ENCODE measurements at places on chromosomes 2 and 18. TPM values are rescaled to one million over a fixed set of nuclear protein-coding genes. Genes with fewer than 3 reads are reported as not detected.

Gene ERMN
- not detected for polyA plus RNA-seq

Gene TXNDC2
- polyA plus RNA-seq = 0.12 TPM

Gene TEX44
- not detected for polyA plus RNA-seq

Gene SNTG2
- not detected for polyA plus RNA-seq

Gene HTR2B
- 0.35 TPM for polyA plus RNA-seq

Gene WBP1
- polyA plus RNA-seq = 62.4 TPM

Gene NOSTRIN
- 9.6 TPM for polyA plus RNA-seq

Gene SFTPB
- polyA plus RNA-seq = 0.08 TPM

Gene SMAD7
- 9.2 TPM for polyA plus RNA-seq

Gene ATAD2B
- polyA plus RNA-seq = 11.2 TPM

Gene SLC40A1
- 42.2 TPM for polyA plus RNA-seq

Gene RAB6C
- polyA plus RNA-seq = 0.48 TPM

Gene ACVR1C
- polyA plus RNA-seq = 0.19 TPM

Gene TEKT4
- not detected for polyA plus RNA-seq

Gene ALPG
- not detected for polyA plus RNA-seq

Gene NOL4
- not detected for polyA plus RNA-seq

Gene TRIM43
- polyA plus RNA-seq = not detected

Gene PHOSPHO2
- polyA plus RNA-seq = 4.1 TPM

Gene TRPM8
- 0.17 TPM for polyA plus RNA-seq

Gene GAL3ST2
- polyA plus RNA-seq = not detected

Gene FBXO15
- 0.57 TPM for polyA plus RNA-seq

Gene TRAK2
- polyA plus RNA-seq = 23.6 TPM

Gene ADD2
- 3.0 TPM for polyA plus RNA-seq

Gene MAP2
- polyA plus RNA-seq = 6.2 TPM

Gene C18orf54
- 5.0 TPM for polyA plus RNA-seq

Gene MOGAT1
- 0.31 TPM for polyA plus RNA-seq

Gene ELOA2
- polyA plus RNA-seq = not detected

Gene OTOS
- not detected for polyA plus RNA-seq

Gene ANTXR1
- 108 TPM for polyA plus RNA-seq

Gene UGT1A10
- polyA plus RNA-seq = not detected

Gene GLI2
- polyA plus RNA-seq = 10.8 TPM

Gene C2orf78
- polyA plus RNA-seq = not detected

Gene WDR33
- 28.3 TPM for polyA plus RNA-seq

Gene RPRM
- 17.0 TPM for polyA plus RNA-seq

Gene ABCG5
- polyA plus RNA-seq = not detected
